IMR-90 (cell line): ENCODE measurements at places on chromosomes 1 and 21. TPM values are rescaled to one million over a fixed set of nuclear protein-coding genes. Genes with fewer than 3 reads are reported as not detected.

- DNase-seq, result no peak
- H3K36me3 ChIP-seq, result no peaks in the 10 kb centered on the region
- peaks cover 3% of the 10 kb centered on the region; the same call in 1 of the 2 replicates for H3K27me3 ChIP-seq
- H3K4me1 ChIP-seq, result no peaks in the 10 kb centered on the region
- no peak overlapping the region for H3K4me3 ChIP-seq
- no peak overlapping the region for H3K27ac ChIP-seq
Observed at GRCh38 chr1:86756062-86756406, 51.7 kb downstream of the SH3GLB1 start.

DNA sequence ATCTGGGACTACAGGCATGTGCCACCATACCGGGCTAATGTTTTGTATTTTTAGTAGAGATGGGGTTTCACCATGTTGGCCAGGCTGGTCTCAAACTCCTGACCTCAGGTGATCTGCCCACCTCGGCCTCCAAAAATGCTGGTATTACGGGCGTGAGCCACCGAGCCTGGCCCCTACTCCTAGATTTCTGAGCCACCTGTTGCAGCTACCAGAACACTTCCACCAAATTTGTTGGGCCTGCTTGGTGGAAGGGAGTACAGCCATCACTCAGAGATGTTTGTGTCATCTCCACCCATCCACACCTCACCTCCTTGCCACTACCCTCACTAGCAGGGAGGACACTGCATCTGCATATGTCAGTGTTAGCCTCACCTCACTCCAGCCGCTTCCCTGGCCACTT, 5.5 kb downstream of the RIMKLA start:
- no peak overlapping the region for H3K4me3 ChIP-seq
- H3K27me3 ChIP-seq, result peaks cover 10% of the 10 kb centered on the region
- H3K27ac ChIP-seq, result no peak overlapping the region
- no peaks in the 10 kb centered on the region for H3K36me3 ChIP-seq

Gene TAS1R3
- total RNA-seq, result under 0.01 TPM in 1 of 2 replicates, not detected in the other

GRCh38 chr1:15132965-15133364, 20.6 kb upstream of the TMEM51 start:
- no peak overlapping the region for H3K27ac ChIP-seq
- H3K4me3 ChIP-seq, result no peak overlapping the region
- H3K4me1 ChIP-seq, result no peaks in the 10 kb centered on the region
- H3K27me3 ChIP-seq, result peaks cover 21% of the 10 kb centered on the region

DNA sequence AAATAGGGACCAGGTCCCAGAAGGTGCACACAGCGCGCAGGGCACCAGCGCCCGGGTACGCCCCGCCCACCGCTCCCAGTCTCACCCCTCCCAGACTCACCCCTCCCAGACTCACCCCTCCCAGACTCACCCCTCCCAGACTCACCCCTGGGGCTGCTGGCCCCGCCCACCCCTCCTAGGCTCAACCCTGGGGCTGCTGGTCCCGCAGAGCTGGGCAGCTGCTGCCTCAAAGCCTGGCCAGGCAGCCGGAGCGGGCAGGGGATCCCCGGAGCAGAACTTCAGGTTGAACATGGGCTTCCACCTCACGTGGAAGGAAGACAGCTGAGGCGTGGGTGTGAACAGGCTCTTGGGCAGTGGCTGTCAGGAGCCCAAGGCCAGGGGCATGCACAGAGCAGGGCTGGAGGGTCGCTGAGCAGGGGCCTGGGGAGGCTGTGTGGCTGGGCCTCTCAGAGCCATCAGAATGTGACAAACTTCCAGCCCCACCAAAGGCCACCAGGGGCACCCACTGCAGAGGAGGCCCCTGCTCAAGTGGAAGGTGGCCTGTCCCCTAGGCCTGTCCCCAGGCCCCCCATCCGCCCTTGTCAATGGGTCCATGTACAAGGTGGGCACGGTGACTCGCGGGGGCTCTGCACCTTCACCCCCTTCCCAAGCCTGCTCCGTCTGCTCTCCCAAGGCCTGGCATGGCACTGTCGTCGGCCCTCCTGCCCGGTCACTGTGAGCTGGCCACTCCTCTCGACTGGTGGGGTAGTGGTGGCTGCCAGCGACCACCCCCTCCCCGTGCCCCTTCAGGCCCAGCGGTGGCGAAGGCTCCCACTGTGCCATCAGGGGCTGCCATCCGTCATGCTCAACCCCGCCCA, 20.4 kb upstream of the SUMO3 start:
- H3K27me3 ChIP-seq, result peaks cover 28% of the 10 kb centered on the region
- no peak overlapping the region for H3K4me3 ChIP-seq
- H3K27ac ChIP-seq, result no peak overlapping the region
- no peak for DNase-seq
- no peaks in the 10 kb centered on the region for H3K36me3 ChIP-seq
- H3K4me1 ChIP-seq, result peaks cover 5% of the 10 kb centered on the region; the same call in 1 of the 2 replicates

GRCh38 chr1:34272152-34272551, 95.4 kb downstream of the C1orf94 start:
- H3K36me3 ChIP-seq, result no peaks in the 10 kb centered on the region
- no peak for DNase-seq
- no peaks in the 10 kb centered on the region for H3K27me3 ChIP-seq
- H3K4me1 ChIP-seq, result no peaks in the 10 kb centered on the region
- no peak overlapping the region for H3K27ac ChIP-seq

GRCh38 chr1:214013614-214014377, 26.0 kb downstream of the PROX1 start:
- no peak overlapping the region for H3K27ac ChIP-seq
- H3K4me3 ChIP-seq, result no peak overlapping the region
- H3K36me3 ChIP-seq, result no peaks in the 10 kb centered on the region
- no peaks in the 10 kb centered on the region for H3K27me3 ChIP-seq

Gene LYST
- total RNA-seq, result 7.2 and 8.3 TPM in 2 replicates

GRCh38 chr1:244962130-244962529, 97.8 kb upstream of the HNRNPU start:
- H3K27me3 ChIP-seq, result no peaks in the 10 kb centered on the region
- no peak overlapping the region for H3K27ac ChIP-seq
- H3K36me3 ChIP-seq, result no peaks in the 10 kb centered on the region
- no peak for DNase-seq

DNA sequence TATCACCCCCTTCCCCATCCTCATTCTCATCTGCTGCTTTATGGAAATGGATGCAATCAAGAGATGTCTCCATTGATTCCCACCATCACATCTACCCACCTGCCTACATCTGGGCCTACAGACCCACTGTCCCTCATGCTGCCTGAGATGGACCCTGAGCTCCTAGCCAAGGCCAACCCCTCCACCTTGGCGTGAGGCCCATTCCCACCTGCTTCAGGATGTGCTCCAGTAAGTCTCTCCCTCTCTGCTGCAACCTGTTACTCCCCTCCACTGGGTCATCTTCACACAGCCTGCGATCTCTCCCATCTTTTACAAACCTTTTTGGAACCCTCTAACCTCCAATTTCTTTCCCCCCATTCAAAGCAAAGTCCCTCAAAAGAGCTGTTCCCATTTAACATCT, 4.5 kb upstream of the GALE start:
- H3K36me3 ChIP-seq, result peaks cover 24% of the 10 kb centered on the region
- H3K4me3 ChIP-seq, result no peak overlapping the region
- no peaks in the 10 kb centered on the region for H3K27me3 ChIP-seq
- H3K27ac ChIP-seq, result no peak overlapping the region
- H3K4me1 ChIP-seq, result no peaks in the 10 kb centered on the region

Gene VHLL
- 0.28 TPM in 1 of 2 replicates, not detected in the other for total RNA-seq

- H3K36me3 ChIP-seq, result no peaks in the 10 kb centered on the region
- DNase-seq, result no peak
- no peaks in the 10 kb centered on the region for H3K27me3 ChIP-seq
- no peak overlapping the region for H3K4me3 ChIP-seq
Observed at GRCh38 chr1:73789965-73790364, 408.0 kb downstream of the LRRIQ3 start.

Gene SPRR4
- total RNA-seq, result not detected in 2 replicates

Gene VAV3
- 0.18 and 0.28 TPM in 2 replicates for total RNA-seq

GRCh38 chr21:25420831-25421230, 186.4 kb downstream of the MRPL39 start:
- DNase-seq, result no peak
- no peaks in the 10 kb centered on the region for H3K4me1 ChIP-seq
- H3K36me3 ChIP-seq, result no peaks in the 10 kb centered on the region

DNA sequence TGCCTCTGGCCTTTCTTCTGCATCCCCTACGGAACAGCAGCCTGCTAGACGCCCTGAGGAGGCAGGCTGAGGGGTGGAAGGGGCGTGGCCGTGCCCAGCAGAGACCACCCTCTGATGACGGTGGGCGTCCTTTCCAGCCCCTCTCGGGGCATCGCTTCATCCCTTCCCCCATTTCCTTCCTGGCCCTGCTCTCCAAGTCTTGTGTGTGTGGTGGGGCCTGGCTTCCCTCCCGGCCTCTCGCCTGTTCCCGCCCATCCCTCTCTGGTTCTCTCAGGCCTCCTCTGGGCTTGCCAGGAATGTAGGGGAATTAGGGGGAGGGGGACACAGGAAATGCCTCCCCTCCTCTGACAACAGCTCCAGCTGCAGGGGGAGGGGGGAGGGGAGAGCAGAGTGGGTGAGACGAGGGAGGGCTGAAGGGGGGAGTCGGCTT, 51.1 kb downstream of the SKI start:
- peaks cover 50% of the 10 kb centered on the region for H3K4me1 ChIP-seq
- DNase-seq, result peak; percentile 94
- H3K4me3 ChIP-seq, result no peak overlapping the region
- peaks cover 6% of the 10 kb centered on the region for H3K36me3 ChIP-seq
- H3K27ac ChIP-seq, result peak overlapping the region; percentile 95

GRCh38 chr1:94301186-94301585, 63.8 kb upstream of the ARHGAP29 start:
- peaks cover 9% of the 10 kb centered on the region for H3K4me1 ChIP-seq
- DNase-seq, result no peak
- no peaks in the 10 kb centered on the region for H3K36me3 ChIP-seq
- no peak overlapping the region for H3K4me3 ChIP-seq

DNA sequence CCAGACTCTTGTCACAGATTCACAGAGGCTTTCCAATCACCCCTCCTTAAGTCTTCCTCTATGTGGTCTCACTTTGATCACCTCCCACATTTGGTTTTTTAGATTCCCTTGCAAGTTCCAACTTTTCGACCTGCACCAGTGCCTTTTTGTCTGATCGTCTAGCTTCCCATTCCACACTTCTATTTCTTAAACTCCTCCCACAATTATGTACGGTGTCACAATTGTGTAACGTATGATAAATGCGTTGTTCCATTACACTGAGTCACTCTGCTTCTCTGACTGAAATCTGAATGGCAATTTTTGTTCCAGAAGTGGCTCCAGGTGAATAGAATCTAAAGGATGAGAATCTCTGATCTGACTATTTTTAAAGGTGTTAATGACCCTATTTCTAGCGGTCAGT, 320.1 kb downstream of the LMX1A start:
- H3K36me3 ChIP-seq, result no peaks in the 10 kb centered on the region
- H3K4me3 ChIP-seq, result no peak overlapping the region
- H3K4me1 ChIP-seq, result no peaks in the 10 kb centered on the region
- no peak for DNase-seq
- H3K27ac ChIP-seq, result no peak overlapping the region

DNA sequence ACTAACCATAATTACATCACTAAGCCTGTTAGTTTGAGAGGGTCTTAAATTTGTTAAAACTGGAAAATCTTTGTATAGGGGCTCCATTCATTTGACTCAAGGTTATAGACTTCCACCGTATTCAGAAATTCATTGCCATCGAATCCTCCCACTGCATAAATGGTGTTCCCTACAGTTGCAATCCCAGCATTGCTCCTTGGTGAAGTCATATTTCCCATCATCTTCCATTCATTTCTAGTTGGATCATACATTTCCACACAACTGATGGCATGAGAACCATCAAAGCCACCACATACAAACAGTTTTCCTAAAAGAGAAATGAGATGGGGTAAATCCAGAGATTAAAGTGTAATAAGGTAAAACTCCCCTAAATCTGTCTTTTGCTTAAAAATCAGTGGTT, 19.1 kb downstream of the IVNS1ABP start:
- no peak overlapping the region for H3K27ac ChIP-seq
- H3K4me1 ChIP-seq, result no peaks in the 10 kb centered on the region
- no peak overlapping the region for H3K4me3 ChIP-seq
- no peaks in the 10 kb centered on the region for H3K27me3 ChIP-seq
- peak; percentile 47 for DNase-seq

GRCh38 chr1:220007438-220007837, 38.9 kb downstream of the EPRS1 start:
- H3K27ac ChIP-seq, result no peak overlapping the region; the same call in 1 of the 2 replicates
- no peaks in the 10 kb centered on the region for H3K27me3 ChIP-seq
- peaks cover 25% of the 10 kb centered on the region for H3K36me3 ChIP-seq
- no peak overlapping the region for H3K4me3 ChIP-seq
- H3K4me1 ChIP-seq, result peaks cover 3% of the 10 kb centered on the region
- peak; percentile 71 for DNase-seq
